ENCODE measurements at places on chromosomes 4 and X. TPM values are rescaled to one million over a fixed set of nuclear protein-coding genes. Genes with fewer than 3 reads are reported as not detected.

Gene GUF1
- 6.9 TPM for total RNA-seq

Gene RBM46
- total RNA-seq = not detected

Gene PRDM8
- 2.1 TPM for total RNA-seq

Gene SOWAHB
- total RNA-seq = under 0.01 TPM

Gene MAGEA12
- not detected for total RNA-seq

Gene PASD1
- total RNA-seq = not detected

Gene ZNF732
- 0.63 TPM for total RNA-seq

Gene UVSSA
- 3.7 TPM for total RNA-seq

Gene AWAT2
- total RNA-seq = 0.51 TPM

Gene LRCH2
- total RNA-seq = 10.6 TPM

Gene NLGN3
- total RNA-seq = 0.13 TPM

Gene RTL3
- total RNA-seq = not detected

Gene PDHA1
- 75.4 TPM for total RNA-seq

Gene ADAM29
- total RNA-seq = not detected

Gene FREM3
- 0.13 TPM for total RNA-seq
